ENCODE measurements at places on chromosomes 6 and 20.

DNA sequence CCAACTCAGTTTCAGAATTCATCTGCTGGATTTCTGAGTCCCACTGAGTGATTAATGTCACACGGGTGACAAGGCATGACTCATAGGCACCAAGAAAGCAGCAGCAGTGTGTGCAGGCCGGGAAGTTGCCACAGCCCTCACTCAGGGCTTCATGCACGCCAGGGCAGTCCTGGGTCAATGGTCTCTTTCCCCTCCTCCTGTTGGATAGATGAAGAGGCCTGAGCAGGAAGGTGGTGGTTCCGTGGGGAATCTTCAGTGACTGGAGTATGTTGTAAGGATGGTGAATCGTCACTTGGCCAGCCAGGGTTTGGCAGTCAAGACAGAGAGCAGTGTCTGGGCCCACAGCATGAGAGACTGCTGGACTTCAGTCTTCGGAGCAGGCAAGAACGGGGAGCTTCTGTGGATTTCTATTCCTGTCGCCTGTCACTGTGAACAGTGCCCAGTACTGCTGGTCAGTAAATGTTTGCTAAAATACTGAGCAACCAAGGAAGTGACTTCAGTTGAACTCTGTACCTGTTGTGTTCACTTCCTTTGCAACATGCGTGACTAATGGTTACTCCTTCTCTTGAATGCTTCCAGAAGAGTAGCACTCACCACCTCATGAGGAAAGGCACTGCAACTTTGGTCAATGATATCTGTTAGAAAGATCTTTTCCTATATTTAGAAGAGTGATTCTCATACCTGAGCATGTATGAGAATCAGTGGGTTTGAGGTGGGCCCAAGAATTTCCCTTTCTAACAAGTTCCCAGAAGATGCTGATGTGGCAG, 62.0 kb upstream of the CD93 start:
- no peak for DNase-seq

GRCh38 chr6:139581485-139581865, 207.0 kb upstream of the CITED2 start:
- DNase-seq = no peak

- no peak for DNase-seq
These were observed 3.0 kb downstream of the LST1 start for GRCh38 chr6:31588871-31589650.

DNA sequence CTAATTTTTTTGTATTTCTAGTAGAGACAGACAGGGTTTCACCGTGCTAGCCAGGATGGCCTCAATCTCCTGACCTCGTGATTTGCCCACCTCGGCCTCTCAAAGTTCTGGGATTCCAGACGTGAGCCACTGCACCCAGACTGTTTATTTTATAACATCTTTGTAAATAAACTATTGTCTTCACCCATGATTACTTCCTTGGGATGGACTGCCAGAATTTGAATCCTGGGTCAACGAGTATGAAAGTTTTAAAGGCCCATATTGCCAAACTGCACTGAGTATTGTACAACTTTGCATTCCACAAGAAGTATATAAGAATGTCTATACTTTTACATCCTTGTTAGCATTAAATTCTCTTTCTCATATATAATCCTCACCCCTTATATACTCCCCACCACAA, 38.6 kb downstream of the ZHX3 start:
- no peak for DNase-seq

GRCh38 chr6:41687501-41688175, 47.8 kb downstream of the TFEB start:
- DNase-seq = no peak

GRCh38 chr6:135306740-135307420, 125.8 kb downstream of the MYB start:
- DNase-seq = no peak

GRCh38 chr20:59640267-59640666, 35.9 kb downstream of the PHACTR3 start:
- no peak for DNase-seq

DNA sequence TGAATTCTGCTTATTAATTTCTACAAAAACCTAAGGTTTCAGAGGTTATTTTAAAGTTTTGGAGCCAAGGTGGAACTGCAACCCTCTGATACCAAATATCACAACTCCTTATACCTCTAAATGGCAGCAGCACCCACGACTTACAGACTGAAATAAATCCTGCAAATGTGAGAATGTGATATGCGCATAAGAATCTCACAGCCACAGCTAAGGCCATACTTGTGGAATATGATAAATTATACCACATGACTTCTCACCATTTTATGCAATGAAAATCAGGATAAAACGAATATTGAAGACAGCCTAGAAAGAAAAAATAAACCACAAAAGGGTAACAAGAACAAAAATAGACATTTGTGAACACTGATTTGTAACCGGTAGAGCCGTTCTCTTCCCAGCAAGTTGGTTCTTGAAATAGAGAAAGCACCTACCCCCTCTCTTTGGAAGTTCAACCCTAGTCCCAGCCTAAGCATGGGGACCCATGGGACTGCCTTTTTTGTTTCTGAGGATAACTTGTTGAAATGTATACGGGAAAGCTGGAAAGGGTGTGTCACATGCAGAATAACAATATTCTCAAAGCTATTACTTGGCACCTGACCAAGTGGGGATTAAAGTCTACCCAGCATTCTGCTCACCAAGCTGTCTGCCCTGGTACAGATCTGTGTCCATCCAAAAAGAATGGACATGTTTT, 47.1 kb upstream of the MCM9 start:
- no peak for DNase-seq

DNA sequence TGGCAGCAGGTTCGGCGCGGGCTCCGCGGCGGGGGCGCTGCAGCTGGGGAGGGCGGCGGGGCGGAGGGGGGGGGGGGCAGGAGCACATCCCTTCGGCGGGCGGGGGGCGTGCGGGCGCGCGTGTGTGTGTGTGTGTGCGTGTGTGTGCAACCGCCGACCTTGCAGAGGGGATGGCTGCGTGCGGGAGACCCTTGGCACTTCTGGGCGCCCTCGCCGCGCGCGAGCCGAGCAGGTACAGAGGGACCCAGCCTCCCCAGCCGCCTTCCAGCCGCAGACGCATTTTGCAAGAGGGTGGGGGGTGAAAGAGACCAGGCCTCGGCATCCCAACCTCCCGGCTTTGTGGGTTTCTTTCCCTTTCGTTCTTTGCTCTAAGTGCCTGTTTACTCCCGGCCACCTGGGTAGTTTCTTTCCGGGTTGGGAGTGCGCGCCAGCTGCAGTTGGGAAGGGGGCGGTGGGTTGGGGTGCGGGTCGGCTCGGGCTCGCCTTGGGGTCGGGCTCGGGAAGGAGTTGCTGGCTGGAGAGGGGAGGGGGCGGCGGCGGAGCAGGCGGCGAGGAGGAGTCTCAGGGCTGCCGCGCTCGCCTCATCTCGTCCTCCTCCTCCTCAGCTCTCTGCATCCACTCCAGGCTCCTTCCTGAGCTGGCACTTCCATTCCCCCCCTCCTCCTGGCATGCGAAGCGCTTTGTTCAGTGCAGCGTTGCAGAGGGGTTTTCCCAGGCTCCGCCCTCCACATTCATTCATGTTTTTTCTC, 620 bp downstream of the HIVEP1 start:
- DNase-seq = peak; percentile 77

DNA sequence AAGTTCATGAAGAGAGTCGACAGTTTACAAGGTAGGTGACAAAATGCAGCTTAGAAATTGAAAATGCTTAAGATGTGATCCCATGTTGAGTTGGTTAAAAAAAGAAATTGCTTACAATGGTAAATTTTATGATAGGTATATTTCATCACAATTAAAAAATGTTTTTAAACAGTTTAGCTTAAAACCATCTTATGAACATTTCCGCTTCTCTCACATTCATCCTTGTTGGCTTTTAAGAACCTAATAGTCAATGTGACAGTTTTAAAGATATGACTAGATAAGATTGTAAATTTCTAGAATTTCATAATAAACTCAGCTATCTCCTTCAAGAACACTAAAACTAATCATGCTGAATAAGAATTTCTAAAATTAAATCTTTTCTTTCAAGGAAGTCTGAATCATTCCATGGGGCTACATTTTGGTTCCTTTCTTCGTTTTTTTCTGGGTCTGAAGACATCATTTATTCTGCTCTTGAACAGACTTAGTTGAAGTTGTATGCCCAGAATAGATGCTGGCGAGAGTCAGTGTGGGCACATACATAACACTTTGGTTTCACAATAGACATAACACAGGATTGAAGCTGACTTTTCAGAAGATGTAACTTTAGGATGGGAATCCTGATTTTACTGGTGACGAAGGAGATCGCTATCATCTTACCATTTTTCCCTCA, 35.9 kb upstream of the LTV1 start:
- DNase-seq = no peak

DNA sequence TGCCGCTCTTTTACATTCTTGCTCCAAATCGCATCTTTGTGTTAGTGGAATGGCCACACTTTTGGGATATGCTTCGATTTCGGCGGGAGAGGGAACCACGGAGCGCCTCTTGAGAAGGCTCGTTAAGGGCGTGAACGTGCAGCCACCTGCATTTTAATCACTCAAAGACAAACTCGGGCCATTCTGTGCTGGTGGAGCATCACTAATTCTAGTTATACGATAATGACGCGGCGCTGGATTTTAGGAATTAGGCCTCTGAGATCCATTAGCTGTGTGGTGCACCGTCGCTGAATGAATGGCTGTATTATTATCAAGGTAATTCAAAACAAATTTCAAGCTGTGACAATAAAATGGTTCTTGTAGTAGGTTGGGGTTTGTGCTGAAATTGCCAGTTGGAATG, 305.6 kb downstream of the CDH4 start:
- DNase-seq = no peak

DNA sequence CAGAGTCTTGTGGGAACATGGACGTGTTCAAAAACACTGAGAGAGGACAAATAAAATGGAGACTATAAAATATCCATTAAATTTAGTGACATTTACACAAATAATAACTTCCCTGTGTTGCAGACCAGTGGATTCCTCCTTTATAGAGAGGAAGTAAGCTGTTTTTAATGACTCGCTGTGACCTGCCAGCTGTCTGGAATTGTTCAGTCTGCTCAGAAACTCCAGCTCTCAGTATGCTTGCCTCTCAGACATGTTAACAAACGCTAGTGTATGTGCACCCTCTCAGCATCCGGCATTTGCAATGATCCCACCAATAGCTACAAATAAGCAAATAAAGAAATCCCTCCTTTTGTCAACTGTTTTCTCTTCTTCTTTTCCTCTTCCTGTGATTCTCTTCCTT, 158.0 kb upstream of the TCF21 start:
- no peak for DNase-seq

GRCh38 chr20:46562373-46563169, 12.1 kb upstream of the OCSTAMP start:
- peak; percentile 76 for DNase-seq

DNA sequence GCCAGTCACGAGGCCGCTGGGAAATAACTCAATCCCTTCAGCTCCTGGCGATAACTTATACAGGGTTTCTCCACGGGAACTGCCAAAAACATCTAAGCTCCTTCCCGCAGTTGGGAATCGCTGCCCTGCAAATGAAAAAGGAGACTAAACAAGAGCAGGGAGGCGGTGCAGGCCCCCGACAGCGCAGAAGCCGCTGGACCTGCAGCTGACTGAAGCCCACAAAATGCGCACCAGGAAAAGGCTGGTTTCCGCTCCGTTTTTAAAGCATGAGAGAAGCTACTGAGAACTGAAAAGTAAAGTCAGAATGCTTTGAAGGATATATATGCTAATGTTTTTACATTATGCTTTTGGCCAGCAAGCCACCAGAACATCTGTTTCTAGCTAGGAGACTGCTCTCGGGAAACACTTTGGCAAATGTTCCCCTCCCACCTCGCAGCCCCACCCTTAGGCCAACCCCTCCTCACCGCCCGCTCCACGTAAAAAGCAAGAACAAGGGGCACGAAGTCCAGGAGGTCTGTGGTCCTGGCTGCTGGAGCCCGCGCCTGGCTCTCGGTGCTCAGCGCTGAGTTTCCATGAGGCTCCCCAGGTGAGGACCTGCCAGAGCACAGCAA, 90.5 kb downstream of the SOD2 start:
- no peak for DNase-seq

GRCh38 chr20:53019464-53019863, 47.3 kb downstream of the TSHZ2 start:
- DNase-seq = no peak

GRCh38 chr20:3557237-3557785, 86.5 kb downstream of the ATRN start:
- DNase-seq = no peak

DNA sequence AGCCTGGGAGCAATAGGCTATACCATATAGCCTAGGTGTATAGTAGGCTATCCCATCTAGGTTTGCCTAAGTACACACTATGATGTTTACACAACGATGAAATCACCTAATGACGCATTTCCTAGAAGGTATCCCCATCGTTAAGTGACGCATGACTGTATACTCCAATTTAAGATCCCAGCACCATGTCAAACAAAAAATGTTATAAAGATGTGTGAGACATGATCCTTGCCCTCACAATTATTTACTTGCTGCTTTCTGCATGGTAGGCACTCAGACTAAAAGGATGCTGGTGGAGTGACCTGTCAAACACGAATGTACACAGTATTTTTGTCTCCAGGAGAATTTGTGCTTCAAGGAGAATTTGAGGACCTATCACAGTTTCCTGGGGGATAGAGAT, 32.3 kb downstream of the SNAP25 start:
- DNase-seq = no peak

DNA sequence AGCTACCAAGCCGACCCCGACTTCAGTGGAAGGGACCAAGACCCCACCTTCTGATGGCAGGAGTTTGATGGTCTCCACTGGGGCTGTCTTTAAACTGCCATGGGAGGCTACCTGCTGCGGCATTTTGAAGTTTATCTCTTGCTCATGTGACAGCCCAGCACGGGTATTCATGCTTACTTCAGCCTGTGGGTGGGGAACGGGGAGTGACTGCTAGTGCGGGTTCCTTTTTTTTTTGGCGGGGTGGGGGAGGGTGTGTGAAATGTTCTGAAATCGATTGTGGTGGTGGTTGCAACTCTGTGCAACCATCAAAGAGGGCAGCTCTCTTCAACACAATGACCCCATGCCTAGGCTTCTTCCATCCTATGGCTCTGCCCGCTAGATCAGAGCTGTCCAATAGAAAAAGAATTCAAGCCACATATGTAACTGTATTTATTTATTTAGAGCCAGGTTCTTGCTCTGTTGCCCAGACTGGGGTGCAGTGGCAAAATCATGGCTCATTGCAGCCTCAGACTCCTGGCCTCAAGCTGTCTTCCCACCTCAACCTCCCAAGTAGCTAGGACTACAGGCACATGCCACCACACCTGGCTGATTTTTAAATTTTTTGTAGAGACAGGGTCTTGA, 53.7 kb downstream of the PPP1R16B start:
- no peak for DNase-seq
